ENCODE measurements at places on chromosomes 4 and X. TPM values are rescaled to one million over a fixed set of nuclear protein-coding genes. Genes with fewer than 3 reads are reported as not detected.

The CTAG1A gene
- not detected for total RNA-seq

GRCh38 chrX:112631892-112632291 is 47.8 kb downstream of the LHFPL1 start:
- H3K27ac ChIP-seq = no peak overlapping the region
- no peaks in the 10 kb centered on the region for H3K36me3 ChIP-seq
- no peak for DNase-seq
- no peaks in the 10 kb centered on the region for H3K27me3 ChIP-seq
- H3K4me1 ChIP-seq = peaks cover 1% of the 10 kb centered on the region

DNA sequence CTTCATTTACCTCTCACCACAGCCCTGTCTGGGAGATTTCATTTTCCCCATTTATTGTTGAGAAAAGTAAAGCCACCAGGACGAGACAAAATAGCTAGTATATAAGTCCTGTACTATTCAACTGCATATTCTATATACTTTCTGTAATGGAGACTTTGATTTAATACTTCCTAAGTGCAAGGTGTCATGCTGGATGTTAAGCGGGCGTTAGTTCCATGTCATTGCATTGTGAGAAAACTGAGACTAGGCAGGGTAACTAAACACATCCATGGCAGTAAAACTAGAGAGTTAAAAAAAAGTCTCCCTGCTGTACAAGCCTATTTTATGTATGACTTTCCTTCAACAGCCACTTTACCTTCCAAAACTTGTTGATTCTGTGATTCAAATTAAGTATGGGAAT is 969.6 kb downstream of the STIM2 start:
- H3K27me3 ChIP-seq = no peaks in the 10 kb centered on the region
- H3K4me1 ChIP-seq = no peaks in the 10 kb centered on the region
- H3K27ac ChIP-seq = no peak overlapping the region
- no peak for DNase-seq
- H3K4me3 ChIP-seq = no peak overlapping the region
- no peaks in the 10 kb centered on the region for H3K36me3 ChIP-seq

The SRPX gene
- not detected for total RNA-seq

DNA sequence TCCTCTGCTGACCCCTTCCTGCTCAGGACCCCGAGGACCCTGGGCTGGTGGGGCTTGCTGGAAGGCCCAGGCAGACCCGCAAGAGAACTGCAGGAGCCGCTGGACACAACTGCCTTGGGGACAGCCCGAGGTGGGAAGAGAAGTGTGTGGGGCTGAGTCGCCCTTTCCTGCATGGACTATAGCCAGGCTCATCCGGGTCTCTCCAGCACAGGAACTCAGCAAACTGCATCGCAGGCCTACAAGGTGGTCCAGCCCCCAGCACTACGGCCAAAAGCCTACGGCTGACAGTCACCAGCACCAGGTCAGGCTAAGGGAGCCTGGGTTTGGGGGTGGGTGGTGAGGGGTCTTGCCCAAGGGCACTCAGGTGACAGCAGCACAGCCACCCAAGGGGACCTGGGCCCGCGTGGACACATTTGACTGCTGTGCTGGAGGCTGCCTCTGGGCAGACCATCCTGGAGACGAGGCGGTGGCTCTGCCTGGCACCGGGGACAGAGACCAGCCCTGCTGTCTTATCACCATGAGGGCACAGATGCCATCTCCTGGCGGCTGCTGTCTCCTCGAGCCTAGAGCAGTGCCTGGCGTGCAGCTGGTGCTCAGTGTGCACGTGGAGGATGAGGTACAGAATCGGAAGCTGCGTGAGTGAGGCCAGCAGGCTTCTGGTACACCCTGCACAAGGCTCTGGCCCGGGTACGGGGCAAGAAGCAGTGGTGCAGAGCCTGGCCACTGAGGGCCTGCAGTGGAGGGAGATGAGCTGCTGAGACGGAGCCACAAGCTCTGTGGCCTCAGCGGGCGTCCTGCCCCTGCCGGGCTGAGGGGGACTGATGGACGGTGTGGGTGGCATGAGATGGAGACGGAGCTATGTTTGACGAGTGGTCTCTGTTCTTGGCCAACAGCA is 15.1 kb downstream of the LRPAP1 start:
- H3K4me1 ChIP-seq = no peaks in the 10 kb centered on the region
- no peak for DNase-seq
- peaks cover 40% of the 10 kb centered on the region for H3K36me3 ChIP-seq

- H3K36me3 ChIP-seq = no peaks in the 10 kb centered on the region
- no peaks in the 10 kb centered on the region for H3K27me3 ChIP-seq
- no peak for DNase-seq
Observed at GRCh38 chrX:106036716-106037115, 1.8 kb downstream of the SERPINA7 start.

- H3K4me1 ChIP-seq = no peaks in the 10 kb centered on the region
- H3K27me3 ChIP-seq = peaks cover 5% of the 10 kb centered on the region
- H3K4me3 ChIP-seq = no peak overlapping the region
- no peak for DNase-seq
Observed at GRCh38 chr4:87540146-87541058, 11.2 kb upstream of the SPARCL1 start.

GRCh38 chr4:20520901-20521300 is 179.4 kb upstream of the PACRGL start:
- H3K4me1 ChIP-seq = no peaks in the 10 kb centered on the region
- H3K27ac ChIP-seq = no peak overlapping the region
- H3K36me3 ChIP-seq = no peaks in the 10 kb centered on the region
- no peak overlapping the region for H3K4me3 ChIP-seq

DNA sequence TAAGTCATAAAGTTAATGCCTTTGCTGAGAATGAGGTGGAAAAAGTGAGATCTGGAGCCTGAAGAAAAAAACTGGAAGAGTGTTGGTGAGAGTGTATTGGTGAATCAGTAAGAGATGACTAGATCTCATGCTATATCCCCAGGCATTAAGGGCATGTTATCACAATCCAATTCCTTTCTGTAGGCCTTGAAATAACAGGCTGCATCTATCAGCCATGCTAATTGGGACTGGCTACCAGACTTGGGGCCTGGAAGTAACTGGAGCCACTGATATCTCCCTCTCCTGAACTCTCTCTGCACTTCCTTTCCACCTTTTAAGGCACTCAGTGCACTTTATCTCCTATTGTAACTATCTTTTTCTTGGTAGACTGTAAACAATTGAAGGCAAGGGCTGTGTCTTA is 88.8 kb upstream of the HPRT1 start:
- H3K4me1 ChIP-seq = peaks cover 4% of the 10 kb centered on the region
- no peak overlapping the region for H3K27ac ChIP-seq
- H3K36me3 ChIP-seq = peaks cover 12% of the 10 kb centered on the region
- H3K4me3 ChIP-seq = no peak overlapping the region
- no peaks in the 10 kb centered on the region for H3K27me3 ChIP-seq

DNA sequence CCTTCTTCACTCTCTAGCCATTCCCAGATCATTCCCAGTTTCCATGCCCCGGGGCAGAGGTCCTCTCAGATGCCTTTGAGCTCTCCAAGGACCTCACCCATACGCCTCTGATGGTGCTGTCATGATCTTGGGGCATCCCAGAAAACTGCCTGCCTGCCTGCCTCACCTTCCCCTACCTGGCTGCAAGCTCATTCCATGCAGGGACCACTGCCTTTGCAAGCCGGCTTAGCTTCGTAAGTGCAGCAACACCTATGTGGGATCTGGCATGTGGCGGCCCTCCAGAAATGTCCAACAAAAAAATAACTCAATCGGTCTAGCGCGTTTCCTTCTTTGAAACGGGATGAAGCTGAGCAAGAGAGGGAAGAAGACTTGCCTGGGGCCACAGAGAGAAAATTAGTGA is 53.0 kb downstream of the C4orf50 start:
- no peaks in the 10 kb centered on the region for H3K36me3 ChIP-seq
- H3K27me3 ChIP-seq = peaks cover 3% of the 10 kb centered on the region
- no peaks in the 10 kb centered on the region for H3K4me1 ChIP-seq
- no peak overlapping the region for H3K27ac ChIP-seq
- H3K4me3 ChIP-seq = no peak overlapping the region

The MAGEA4 gene
- total RNA-seq = not detected

The PPEF2 gene
- 0.23 TPM for total RNA-seq

GRCh38 chr4:12573716-12574115 is 910.4 kb downstream of the RAB28 start:
- H3K27me3 ChIP-seq = no peaks in the 10 kb centered on the region
- no peaks in the 10 kb centered on the region for H3K4me1 ChIP-seq
- no peak overlapping the region for H3K4me3 ChIP-seq
- no peak overlapping the region for H3K27ac ChIP-seq

The HDAC8 gene
- 29.9 TPM for total RNA-seq

GRCh38 chr4:142419712-142420111 is 426.4 kb downstream of the INPP4B start:
- H3K36me3 ChIP-seq = peaks cover 9% of the 10 kb centered on the region
- no peaks in the 10 kb centered on the region for H3K27me3 ChIP-seq
- no peak for DNase-seq
- H3K27ac ChIP-seq = no peak overlapping the region
- no peak overlapping the region for H3K4me3 ChIP-seq

The MTNR1A gene
- total RNA-seq = not detected

DNA sequence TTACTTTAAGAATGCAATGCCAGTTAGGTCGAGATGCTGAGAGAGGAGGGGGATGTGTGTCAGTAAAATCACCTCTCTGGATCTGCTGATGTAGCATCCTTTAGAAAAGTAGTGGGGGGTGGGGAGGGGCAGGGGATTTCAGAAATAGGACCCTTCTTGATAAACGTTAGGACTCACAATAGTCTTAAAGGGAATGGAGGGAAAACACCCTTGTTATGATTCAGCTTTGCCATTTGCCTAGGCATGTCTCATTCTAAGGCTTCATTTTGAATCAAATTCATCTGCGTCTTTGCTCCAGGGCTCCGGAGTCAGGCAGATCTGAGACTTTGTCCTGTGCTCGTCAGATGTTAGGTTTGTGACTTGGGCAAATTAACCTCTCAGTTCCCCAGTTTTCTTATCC is 879 bp downstream of the SH2D1A start:
- H3K4me3 ChIP-seq = peak overlapping the region; percentile 88
- DNase-seq = peak; percentile 70
- no peaks in the 10 kb centered on the region for H3K27me3 ChIP-seq
- H3K36me3 ChIP-seq = peaks cover 5% of the 10 kb centered on the region
- peaks cover 33% of the 10 kb centered on the region for H3K4me1 ChIP-seq

The FHIP1A gene
- not detected for total RNA-seq

The NKX1-1 gene
- total RNA-seq = not detected

Measured in activated CD4-positive, alpha-beta T cell treated with anti-CD3 and anti-CD28 coated beads, Interleukin-2, amount 10 ng/mL, durations not matched to agents 24 days and 14 days (primary cell).